CD4-positive, alpha-beta T cell treated with Interferon alpha-2 for 1 hour (primary cell): ENCODE measurements at places on chromosomes 16 and 17.

GRCh38 chr17:83082909-83083367 lies 3.5 kb downstream of the METRNL start:
- DNase-seq = no peak

- DNase-seq = no peak
Measured at GRCh38 chr17:859824-860195, 77.7 kb downstream of the MRM3 start.

DNA sequence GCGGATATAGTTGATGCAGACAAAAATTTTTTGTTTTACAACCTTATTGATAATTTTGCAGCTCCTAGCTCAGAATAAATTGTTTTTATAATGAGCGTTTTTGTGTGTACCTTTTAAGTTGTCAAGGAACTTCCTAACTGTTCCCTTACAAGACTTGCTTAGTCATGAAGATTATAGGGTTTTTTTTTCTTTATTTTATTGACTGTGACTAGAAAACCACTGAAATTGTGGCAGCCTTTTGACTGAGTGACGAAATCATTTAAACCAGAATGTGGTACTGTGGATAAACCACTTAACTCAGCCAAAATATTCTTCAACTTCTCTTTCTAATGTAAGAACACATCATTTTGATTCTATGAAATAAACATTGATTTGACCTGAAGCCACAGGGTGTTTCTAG lies 40.8 kb upstream of the VPS4A start:
- DNase-seq = no peak

GRCh38 chr17:7191571-7192270 lies 12.6 kb upstream of the ASGR1 start:
- peak; percentile 16 for DNase-seq

- DNase-seq = no peak
Measured at GRCh38 chr16:84854759-84855158, 35.0 kb downstream of the CRISPLD2 start.

DNA sequence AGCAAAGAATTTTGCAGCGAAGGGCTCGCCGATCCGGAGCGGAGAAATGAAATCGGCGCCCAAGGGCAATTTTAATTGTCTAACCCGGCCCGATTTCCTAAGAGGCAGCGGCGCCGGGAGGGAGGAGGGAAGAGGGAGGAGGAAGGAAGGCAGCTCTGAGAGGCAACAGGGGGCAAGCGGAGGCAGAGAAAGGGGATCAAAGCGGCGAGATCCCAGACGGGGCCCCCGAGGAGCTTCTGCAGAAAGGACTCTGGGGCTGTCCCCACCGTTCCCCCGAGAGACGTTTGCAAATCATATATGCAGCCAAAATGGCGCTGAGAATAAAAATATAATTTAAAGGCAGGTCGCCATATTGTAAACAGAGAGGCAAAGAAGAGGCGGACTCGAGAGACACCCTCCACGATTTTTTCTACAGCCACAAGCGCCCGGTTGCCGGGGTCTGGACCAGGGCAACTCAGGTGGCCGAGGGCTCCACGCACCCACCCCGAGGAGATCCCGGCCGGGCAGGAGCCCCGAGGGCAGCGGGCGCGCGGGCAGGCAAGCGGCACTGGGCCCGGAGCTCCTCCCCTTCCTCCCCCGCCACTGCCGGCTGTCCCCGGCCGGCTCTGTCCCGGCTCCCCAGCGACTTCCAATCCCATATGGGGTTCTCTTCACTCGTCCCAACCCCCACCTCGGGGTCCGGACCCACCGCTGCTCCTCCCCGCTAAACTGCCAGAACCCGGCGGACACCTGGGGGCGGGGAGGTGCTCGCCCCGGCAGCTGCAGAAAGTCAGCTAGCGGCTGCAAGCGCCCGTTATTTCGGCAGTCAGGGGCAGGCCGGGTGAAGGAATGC lies 1.9 kb downstream of the PHF12 start:
- peak; percentile 58 for DNase-seq

DNA sequence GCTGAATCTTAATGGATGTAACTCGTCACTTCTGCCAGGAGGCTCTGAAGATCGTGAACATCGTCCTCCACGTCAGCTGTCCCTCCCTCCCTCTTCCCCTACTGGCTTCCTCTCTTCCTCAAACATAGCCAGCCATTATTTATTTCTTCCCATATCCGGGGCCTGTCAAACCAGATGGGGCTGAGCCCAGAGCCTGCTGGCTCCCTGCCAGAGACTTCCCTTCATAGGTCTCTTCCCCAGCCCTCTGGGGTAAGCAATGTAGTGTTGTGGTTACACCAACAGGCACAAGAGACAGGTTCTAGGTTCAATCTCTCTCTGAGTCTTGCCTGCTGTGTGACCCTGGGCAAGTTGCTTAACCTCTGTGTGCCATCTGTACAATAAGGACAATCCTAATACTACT lies 40.1 kb upstream of the ZFP90 start:
- DNase-seq = no peak

GRCh38 chr17:79026376-79027273 lies 2.7 kb downstream of the C1QTNF1 start:
- DNase-seq = no peak

- DNase-seq = no peak
Measured at GRCh38 chr16:19909750-19910322, 25.2 kb upstream of the GPRC5B start.

DNA sequence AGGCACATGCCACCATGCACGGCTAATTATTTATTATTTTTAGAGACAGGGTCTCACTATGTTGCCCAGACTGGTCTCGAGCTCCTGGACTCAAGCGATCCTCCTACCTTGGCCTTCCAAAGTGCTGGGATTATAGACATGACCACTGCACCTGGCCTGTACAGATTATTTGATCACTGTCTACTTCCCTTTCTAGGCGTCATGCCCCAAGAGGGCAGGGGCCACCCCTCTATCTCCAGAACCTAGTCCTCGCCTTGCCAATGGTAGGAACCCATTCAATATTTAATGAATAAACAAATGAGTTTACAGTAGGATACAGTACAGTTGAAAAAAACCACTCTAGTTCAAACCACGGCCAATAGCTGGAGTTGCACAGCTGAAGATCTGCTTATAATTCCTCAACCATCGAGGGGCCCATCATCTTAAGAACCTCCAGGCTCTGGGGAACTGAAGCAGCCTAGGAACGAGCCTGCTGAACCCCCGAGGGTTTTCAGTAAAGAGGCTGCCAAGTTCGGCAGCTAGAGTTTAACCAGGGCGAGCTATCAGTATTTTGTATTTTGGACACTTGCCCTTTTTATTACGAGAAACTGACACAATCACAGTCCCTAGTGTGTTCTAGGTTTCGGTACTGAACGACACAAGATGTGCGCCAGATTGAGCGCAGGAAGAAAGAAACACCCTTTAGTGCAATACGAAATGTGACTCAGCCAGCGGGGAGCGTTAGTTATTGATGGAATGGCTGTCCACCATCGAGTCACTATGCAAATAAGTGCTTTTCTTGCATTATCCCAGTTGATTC lies 14.6 kb downstream of the ADCY9 start:
- no peak for DNase-seq

DNA sequence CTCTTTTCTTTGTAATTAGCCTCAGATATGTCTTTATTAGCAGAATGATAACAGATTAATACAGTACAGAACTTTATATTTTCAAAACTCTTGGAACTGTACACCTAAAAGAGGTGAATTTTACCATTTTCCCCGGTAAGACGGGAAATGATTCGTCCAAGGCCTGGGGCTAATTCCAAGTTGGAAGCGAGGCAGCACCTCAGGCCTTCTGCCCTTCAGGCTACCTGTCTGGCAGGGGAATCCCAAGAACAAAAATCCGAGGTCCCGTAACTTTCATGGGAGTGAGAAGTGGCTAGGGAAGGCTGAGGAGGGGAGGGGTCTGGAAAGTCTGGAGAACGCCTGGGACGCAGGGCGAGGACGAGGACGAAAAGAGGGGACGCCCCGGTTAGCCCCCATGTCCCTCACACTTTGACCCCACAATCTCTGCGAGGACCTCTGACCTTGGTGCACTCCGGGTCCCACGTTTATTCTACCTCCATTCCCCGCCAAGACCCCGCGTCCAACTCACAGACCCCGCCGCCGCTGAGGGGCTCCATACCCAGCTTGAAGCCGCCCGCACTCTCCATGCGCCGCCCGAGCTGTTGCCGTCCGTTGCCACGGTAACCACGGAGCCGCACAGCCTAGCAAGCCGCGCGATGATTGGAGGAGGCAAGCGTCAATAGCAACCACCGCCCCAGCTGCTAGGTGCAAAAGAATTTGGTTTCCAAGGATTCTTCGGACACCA lies at the start of gene HYDIN:
Gene HYDIN, minus strand, starts transcription at position 601 of the 724 bp plus-strand sequence. CDS start 43,827 bp downstream, outside the sequence.
- peak; percentile 23 for DNase-seq

- DNase-seq = no peak
Measured at GRCh38 chr16:11202260-11203091, 53.5 kb downstream of the SOCS1 start.

GRCh38 chr16:80894091-80894490 lies 89.7 kb upstream of the CDYL2 start:
- DNase-seq = no peak

DNA sequence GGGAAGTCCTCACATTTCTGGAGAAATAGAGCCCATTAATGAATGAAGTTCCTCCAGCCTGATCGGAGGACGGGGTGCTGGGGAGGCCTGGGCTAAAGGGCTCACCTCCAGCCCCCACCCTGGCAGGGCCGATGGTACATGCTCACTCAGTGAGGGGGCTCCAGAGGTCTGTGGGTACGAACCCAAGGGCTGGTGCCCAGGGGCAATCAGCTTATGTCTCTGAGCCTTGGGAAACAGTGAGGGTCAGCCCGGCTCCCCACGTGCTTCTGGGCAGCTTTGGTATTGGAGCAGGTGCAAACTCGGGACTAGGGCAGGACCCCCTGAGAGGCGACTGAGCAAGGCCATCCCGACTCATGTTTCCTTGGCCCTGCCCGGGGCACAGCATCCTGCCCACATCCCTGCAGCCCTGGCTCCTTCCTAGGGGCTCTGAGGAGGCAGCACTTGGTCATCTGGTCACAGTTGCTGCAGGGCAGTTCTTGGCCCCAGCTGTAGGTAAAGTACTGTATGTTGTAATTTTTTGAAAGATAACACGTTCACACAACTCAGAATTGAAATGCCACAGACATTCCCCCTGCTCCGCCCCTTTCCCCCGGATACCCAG lies 969 bp upstream of the CETP start:
- no peak for DNase-seq

GRCh38 chr17:67212231-67212630 lies 32.8 kb downstream of the HELZ start:
- no peak for DNase-seq

- no peak for DNase-seq
Measured at GRCh38 chr16:24101431-24101830, 154.7 kb upstream of the CACNG3 start.

GRCh38 chr17:78421534-78422266 lies 43.3 kb downstream of the PGS1 start:
- peak; percentile 81 for DNase-seq

GRCh38 chr17:45043813-45044540 lies 7.5 kb downstream of the DCAKD start:
- no peak for DNase-seq

- no peak for DNase-seq
Measured at GRCh38 chr17:47957591-47958490, at the start of gene PRR15L. Gene PRR15L, minus strand, starts transcription at chr17:47957883. Its CDS starts 4,649 bp downstream, at chr17:47953234.

GRCh38 chr16:23408823-23409298 lies 44.1 kb downstream of the COG7 start:
- no peak for DNase-seq

GRCh38 chr16:13866073-13866472 lies 53.9 kb upstream of the ERCC4 start:
- DNase-seq = peak; percentile 1

GRCh38 chr16:85759631-85760419 lies 8.9 kb upstream of the C16orf74 start:
- DNase-seq = peak; percentile 14

DNA sequence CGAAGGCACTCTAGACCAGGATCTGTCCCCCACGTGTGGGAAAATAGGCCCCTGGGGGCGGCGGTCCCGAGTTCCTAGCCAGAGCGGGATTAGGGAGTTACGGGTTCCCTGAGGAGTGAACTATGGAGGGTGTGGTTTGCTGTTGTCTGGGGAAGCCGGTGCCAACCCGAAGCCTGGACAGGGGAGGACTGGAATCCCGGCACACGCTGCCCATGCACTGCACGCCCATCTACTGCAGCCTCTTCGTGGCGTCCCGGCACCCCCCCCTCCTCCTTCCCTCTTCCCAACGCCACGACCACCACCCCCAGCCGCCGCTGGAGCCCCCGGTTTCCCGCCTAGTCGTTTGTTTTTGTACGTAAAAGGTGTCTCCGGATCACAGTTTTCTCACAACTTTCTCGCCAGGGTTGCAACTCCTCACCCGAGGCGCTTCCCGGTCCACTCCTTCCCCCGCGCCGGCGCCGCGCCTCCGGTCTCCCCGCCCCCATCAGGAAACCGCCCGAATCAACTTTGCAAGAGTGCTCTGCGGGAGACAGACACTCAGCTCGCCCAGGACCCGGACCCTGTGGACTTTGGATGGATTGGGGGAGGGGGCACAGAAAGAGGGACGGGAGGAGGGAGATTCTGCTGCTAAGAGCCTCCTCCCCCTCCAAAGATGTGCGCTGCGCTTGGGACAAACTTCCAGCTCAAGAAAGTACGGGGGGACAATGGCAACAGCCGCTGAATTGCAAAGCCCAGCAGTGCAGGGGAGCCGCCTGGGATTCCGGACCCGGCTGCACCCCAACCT lies 1.4 kb upstream of the LHX1 start:
- DNase-seq = peak; percentile 14

DNA sequence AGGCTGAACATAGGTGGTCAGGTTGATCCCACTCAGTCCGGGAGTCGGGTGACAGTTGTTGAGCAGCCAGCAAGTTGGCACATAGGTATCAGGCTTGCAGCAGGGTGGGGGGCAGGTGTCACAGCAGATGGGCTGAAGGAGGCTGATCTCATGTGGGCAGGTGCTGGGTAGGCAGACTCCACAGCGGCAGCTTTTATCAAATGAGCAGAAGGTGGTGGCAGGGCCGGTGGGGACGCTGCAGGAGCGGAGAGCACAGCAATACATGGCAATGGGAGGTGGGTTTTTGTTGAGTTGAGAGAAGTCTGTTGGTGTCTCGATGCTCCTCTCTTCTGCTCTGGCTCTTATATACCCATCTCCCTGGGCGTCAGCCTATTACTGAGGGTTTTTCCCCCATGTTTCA lies at the start of gene KRTAP3-1:
Gene KRTAP3-1, minus strand, starts transcription at position 318 of the 400 bp plus-strand sequence. Its CDS starts 54 bp downstream, at position 264.
- DNase-seq = no peak

DNA sequence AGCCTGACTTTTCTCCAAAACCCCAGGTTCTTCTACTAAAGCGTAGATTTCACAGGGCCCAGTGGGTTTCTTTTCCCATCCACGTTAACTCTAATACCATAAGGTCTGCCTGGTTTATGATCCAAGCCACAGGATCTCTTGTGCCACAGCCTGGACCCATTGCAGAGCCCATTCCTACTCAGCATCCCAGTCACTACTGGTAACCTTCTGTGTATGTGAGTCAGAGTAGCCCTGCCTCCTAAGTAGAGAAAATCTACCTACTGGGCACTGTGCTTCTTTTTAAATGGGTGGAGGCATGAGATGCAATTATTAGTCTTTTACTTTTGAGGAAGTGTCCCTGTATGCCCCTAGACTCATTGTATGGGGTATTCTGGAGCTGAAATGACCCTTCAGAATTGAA lies 13.5 kb downstream of the CCL11 start:
- no peak for DNase-seq

GRCh38 chr16:56331915-56332314 lies 93.4 kb downstream of the AMFR start:
- DNase-seq = no peak
